SW 1271 (cell line): ENCODE measurements at places on chromosomes 5 and 9.

- DNase-seq, result no peak
Measured at GRCh38 chr5:176633598-176633997, 3.1 kb downstream of the EIF4E1B start.

DNA sequence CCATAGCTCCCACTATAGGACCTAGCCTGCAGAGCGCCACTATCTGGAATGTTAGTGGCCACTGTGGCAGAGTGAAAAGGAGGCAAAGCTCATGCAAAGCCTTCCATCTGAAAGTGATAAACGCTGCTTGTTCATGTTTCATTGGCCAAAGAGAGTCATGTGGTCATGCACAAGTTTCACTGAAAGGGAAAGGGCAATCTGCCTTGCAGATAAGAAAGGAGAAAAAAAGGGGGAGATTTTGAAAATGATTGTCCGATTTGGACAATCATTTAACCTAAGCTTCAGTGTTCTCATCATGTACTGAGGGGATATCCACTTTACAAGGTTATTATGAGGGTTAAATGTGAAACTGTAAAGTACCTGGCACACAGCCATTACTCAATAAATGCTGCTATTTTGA is 9.0 kb upstream of the MOB3B start:
- no peak for DNase-seq

DNA sequence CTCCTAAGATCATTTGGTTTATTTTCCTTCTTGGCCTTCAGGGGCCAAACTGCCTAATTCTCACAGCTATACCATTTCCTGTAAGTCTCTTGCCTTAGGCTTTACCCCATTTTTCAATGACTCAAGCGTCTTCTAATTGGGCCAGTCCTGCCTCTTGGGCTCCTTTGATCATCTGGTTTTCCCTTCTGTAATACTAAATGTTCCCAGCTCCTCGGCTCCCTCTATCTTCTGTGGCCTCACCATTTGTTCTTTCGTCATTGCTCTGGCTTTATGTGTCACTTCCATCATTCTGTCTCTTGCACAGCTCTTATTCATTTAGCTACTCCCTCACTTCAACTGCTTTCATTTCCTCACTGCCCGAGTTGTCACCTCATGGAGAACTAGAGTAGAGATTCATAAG is 14.5 kb upstream of the SPINK7 start:
- DNase-seq, result no peak

- no peak for DNase-seq
Measured at GRCh38 chr5:151015974-151016587, 4.3 kb upstream of the GPX3 start.

- no peak for DNase-seq
Measured at GRCh38 chr5:88388476-88389337, 120.1 kb upstream of the TMEM161B start.

DNA sequence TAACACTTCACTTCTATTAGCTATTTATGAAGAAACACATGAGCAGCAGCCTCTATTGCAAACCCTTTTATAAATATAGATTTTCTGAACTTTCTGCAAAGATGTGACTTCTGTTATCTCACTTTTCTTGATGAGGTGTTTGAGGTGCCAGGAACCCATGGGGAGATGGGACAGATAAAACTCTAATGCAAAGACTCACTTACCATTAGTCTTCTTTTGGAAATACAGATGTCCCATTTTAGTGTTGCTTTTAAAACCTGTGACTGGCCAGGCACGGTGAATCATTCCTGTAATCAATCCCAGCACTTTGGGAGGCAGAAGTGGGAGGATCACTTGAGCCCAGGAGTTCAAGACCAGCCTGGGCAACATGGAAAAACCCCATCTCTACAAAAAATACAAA is 171.3 kb upstream of the GAS1 start:
- DNase-seq, result no peak

DNA sequence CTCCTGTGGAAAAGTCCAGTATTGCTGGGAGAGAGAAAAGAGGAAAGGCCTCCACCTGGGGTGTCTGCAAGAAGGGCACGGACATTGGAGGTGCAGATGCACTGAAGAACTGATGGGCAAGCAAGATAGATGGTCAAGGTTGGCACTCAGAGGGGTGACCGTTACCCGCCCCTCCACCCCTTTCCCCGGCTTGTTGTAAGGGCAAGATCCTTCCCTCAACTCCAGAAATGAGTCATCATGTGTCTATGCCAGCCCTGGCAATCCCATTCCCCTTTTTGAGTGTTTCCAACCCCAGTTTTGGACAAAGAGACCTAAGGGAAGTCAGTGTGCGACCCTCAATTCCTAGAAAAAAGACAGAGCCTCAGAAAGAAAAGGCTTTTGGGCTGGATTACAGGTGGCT is 34.9 kb upstream of the ATP6V1G1 start:
- DNase-seq, result no peak

DNA sequence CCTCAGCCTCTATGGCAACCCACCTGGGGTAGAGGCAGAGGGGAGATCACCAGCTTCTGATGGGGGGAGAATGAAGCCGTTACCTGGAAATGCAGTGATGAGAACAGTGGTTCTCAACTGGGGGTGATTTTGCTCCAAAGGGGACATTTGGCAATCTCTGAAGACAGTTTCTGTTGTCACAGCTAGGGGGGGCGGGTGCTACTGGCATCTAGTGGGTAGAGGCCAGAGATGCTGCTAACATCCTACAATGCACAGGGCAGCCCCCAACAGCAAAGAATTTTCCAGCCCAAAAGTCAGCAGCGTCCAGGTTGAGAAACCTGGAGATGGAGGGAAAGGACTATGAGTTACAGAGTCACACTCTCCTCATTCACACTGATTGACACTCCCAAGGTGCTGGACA is 84.5 kb downstream of the FGF1 start:
- DNase-seq, result no peak

DNA sequence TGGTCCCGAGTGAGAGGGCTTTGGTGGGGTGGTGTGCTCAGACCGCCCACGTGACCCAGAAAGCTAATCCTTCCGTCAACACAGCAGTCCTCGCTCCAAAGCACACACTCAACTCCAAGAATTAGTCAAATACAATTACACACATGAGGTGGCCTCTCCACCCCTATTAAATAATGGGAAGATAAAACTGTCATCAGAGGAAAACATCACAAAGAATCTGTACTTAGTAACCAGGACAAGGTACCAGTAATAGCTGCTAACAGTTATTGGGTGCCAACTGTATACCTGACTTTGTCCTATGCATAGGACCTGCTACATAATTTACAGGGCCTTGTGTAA is 222.8 kb downstream of the HSPA4 start:
- no peak for DNase-seq

DNA sequence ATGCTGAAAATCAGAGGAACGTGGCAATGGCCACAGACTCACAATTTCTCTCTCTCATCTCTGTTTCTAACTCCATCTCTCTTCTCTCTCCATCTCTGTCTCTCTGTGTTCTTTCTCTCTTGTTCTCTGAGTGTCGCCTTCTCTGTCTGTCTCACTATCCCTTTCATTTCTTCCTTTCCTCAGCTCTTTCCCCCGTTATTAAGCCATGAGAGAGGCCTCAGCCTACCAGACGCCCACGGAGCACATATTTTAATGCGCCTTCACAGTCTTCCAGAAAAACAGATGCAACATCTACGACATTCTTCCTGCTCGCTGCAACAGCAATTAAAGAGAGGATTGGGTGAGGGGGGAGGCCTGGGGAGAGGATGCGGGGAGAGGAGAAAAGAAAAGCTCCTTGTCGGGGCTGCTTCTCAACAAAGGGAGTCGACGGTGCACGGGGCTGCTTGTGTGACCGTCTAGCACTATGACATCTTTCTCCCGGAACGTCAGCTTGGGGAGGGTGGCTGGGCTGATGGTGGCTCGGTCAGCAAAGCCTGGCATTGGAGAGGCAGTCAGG is 37.7 kb upstream of the NEURL1B start:
- DNase-seq, result no peak

- no peak for DNase-seq
Measured at GRCh38 chr5:1753490-1753889, 46.1 kb downstream of the MRPL36 start.

GRCh38 chr9:89430995-89431394 is 66.9 kb downstream of the SEMA4D start:
- no peak for DNase-seq

DNA sequence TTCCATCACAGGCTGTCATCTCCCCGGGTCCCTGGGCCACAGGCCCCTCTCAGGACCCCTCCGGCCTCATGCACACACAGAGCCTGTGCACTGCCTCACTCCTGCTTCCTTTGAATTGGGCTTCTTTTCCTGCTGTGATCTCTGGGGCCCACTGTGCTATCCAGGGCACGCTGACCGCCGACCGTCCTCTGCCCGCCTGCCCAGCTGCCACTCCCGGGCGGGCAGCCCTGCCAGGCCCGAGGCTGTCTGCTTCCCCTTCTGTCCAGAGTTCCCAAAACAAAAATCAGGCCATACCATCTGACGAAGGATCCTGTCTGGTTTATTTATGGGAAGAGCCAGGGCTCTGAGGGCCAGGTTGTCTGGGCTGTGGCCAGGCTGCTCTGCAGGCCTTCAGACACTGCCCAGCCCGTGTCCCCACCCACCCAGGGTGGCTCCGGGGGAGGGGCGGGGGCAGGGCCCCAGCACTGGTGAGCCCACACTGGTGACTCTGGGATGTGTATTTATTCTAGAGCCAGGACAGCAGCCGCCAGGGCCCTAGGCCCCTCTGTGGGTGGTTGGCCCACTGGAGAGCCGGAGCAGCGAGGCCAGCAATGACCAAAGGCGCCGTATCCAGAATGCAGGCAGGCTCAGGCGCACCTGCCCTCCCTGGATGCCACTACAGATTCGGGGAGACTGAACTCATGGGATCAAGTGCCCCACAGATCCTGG is 57.0 kb downstream of the ADAMTS2 start:
- DNase-seq, result no peak

- DNase-seq, result no peak
Measured at GRCh38 chr5:34564710-34565235, 91.4 kb upstream of the RAI14 start.

DNA sequence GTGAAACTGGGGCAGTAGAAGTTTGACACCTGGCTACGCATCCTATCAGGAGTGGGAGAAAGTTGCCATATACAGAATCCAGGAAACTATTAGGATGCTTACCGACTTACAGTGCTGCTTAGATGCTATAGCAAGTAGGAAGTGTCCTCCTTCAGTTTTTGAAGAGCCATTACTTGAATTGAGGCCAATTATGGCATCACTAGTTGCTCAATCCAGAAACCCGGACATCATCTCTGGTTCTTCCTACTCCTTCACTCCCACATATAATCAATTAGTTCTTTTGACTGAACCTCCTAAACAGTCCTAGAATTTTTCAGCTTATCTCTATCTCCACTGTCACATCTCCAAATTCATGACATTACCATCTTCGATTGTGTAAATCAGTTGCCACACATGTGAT is 41.8 kb upstream of the UGCG start:
- no peak for DNase-seq

DNA sequence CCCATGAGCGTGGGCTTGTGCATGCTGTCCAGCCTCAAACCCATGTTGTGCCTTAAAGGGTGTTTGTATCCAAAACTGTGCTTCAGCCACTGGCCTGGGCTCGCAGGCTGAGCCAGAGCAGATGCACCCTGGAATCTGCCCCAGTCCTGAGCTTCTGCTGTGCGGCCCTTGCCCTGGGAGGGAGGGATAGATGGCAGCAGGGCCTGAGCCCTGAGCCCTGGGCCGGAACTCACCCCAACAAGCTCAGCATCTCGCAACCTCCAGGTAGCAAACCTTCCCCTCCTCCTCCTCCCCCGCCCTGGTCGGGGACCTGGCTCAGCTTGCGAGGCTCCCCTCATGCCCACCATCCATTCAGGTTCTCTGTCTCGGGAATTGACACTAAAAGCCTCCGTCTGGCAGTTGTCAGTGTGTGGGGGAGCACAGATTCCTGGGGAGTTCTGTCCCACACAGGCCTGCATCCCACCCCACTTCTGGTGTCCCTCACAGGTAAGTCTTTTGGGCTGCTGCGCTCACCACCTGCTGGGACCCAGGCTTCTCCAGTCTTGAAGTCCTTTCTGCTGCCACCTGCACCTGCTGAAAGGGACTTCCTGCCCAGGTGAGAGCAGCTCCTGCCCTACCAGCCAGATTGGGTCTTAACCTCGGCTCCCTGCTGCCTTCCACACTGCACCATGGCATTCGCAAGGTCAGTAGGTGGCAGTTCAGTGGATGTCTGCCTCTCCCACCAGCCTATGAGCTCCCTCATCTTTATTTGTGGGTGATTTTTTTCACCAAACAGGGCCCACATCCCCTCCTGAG is 55.2 kb upstream of the OLFM1 start:
- DNase-seq, result no peak
